ENCODE measurements at places on chromosomes 5 and 9.

DNA sequence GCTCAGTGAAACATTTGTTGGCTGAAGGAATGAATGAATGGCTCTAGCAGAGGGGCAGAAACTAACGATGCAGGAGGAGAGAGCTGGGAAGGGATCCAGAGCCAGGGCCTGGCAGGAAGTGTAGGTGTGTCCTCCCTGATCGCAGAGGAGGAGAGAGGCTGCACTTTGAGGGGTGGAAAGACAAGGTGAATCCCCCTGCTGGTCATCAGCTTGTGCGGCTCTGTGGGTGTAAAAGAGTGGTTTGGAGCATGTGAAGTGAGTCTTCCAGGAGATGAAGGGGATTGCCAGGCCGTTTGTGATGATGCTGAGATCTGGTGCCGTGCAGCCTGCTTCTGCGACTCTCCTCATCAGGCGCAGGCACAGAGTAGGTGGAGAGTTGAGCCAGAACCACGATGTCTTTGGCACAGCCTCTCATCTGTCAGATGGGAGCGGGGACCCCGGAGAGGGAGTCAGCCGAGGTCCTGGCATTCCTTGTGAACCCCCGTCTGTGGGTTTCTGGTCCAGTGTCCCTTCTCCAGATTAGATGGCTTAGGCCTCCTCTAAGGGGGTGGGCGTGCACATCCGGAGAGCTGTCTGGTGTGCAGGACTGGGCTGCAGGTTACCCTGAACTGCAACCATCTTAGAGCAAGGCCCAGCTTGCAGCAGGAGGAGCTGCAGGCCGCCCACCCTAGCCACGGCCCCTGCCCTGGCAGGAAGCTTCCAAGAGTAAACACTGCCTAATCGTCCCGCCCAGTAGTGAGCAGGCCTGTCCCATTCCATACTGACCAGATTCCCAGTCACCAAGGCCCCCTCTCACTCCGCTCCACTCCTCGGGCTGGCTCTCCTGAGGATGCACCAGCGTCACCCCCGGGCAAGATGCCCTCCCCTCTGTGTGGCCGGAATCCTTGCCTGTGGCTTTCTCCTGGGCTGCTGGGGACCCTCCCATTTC is at the start of gene ADAMTS13:
Gene ADAMTS13, plus strand, starts transcription at position 753 of the 928 bp plus-strand sequence. Its CDS starts 77 bp downstream, at position 830.
- no peak for DNase-seq

GRCh38 chr5:8481007-8481406 is 612.1 kb downstream of the MTRR start:
- no peak for DNase-seq

DNA sequence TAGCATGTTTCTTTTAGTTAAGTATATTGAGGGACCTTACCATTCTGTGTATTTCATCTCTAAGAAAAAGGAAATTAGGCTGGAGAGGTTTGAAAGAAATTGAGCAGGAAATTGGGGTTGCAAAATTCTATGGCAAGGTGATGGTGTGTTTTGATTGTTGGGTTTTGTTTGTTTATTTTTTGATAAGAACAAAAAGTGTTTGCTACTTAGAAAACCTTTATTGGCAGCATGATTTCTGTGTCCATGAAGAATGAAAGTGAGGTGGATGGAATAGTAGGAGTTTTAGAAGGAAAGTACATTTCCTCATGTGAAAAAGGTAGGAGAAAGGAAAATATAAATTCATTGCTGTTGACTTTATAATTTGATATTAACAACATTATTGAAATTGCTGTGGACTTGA is 167.1 kb downstream of the CD180 start:
- no peak for DNase-seq

GRCh38 chr9:135971892-135972291 is 10.7 kb upstream of the UBAC1 start:
- no peak for DNase-seq

DNA sequence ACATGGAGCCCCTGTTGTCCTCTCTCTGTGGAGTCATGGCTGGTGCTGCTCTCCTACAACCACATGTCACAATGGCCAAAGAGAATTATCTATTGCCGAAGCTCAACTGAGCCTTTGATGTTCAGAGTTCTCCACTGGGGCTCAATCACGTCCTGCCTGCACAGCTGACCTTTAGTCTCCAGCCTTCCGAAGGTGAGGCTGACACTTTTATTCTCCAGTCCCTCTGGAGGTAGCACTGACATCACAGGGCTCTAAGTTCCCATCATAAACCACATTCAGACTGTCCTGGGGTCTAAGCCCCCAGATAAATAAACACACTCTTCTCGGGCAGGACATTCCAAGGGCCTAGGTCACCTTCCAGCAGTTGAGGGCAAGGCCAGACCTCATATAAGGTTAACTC is 23.4 kb downstream of the ADCY2 start:
- DNase-seq: no peak

DNA sequence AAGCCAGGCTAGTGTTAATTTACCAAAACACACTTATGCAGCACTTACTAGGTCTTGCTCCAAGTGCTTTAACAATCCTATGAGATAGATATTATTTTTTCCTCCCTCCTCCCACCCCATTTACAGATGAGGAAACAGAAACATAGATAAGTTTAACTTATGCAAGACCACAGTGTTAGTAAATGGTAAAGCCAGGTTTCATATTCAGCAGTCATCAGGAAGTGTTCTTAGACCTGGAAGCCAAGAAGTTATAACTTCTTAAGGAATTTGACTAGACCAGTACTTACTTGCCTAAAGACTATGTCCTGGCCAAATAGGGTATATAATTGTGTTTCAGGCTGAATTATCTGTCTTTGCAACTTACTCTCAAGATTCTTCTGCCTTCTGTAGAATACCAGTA is 15.9 kb downstream of the ABHD17B start:
- DNase-seq: no peak

- peak; percentile 59 for DNase-seq
These were observed 399 bp upstream of the FBN2 start for GRCh38 chr5:128538250-128539037.

DNA sequence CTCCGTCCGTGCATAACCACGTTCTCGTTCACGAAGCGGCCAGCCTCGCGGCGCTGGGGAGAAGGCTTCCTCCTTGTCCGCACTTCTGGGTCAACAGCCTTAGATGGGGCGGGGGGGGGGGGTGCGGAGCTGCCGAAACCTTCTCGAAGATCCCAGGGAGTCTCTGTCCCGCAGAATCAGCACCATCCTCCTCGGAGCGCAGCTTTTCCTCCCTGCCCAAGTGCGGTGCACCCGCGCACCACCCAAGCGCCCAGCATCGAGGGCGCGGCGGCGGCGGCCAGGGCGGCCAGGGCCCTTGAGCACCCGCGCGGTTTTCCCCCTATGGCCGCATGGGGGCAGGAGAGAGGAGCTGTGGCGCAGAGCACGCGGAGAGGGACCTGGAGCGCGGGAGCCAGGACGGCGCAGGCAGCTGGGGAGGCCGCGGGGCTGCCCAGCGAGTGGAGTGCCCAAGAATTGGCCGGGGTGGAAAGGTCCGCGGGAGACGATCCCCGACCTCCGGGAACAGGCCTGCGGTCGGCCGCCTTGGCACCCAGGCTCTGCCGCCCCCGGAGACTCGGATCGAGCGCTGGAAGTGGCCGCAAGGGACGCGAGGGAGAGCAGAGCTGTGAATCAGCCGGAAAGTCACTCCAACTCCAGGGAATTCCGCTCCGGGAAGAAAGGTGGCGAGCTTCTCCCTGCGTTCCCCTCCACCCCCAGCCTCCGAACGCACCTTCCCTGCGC is 43.1 kb downstream of the TMEM174 start:
- no peak for DNase-seq

DNA sequence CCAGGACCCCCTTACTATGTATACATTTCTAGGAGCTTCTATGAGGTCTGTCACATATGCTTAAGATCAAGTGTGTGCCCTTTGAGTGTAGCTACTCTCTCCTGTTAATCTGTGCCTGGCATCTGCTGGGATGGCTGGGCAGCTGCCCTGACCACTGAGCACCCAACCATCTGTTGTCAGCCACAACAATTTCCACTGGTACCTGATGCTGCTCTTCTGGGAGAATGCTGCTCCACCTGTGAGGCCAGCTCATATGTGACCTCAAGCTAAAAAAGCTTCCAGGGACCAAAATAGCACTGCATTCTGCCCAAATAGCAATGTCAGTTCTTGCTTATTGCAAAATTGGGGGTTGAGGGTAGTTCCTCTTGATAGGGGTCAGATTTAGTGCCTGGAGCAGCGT is 595.6 kb downstream of the RAB3C start:
- DNase-seq: no peak

- DNase-seq: no peak
These were observed 25.2 kb downstream of the TGFBR1 start for GRCh38 chr9:99130069-99130468.

- DNase-seq: no peak
These were observed 21.8 kb downstream of the ELOVL7 start for GRCh38 chr5:60822285-60822556.

DNA sequence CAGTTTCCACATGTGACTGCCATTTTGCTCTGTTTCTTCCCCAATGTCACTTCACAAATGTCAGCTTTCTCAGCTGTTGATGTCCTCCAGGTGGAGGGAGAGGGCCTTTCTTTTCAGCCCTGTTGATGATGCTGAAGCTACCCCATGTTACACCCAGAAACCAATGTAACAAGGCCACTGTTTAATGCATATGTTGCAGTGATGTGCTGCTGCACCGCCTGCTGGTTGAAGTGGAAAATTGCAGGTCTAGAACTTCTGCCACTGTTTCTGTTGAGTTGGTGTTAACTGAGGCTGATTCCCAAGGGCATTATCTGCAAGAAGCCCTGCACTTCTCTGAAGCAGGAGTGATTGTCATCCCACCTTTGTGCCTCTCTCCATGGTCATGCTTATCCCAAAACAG is 428.4 kb downstream of the KDM4C start:
- DNase-seq: no peak

DNA sequence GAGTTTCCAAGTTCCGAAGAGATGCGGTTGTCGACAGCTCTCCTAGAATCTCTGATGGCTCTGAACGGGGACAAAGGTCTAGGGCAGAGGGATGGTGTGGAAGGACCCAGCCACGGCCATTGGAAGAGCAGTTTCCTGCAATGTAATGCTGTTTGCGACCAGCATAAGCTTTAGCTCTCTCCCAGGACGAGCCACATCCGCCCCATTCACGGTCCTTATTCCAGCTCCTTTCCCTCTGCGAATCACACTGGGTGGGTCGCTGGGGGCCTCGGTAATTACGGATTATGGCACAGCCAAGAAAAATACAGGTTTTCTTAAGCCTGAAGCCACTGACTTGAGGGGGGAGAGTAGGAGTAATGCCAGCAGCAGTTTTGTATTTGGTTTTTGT is 22.7 kb downstream of the ANXA2R start:
- DNase-seq: no peak

DNA sequence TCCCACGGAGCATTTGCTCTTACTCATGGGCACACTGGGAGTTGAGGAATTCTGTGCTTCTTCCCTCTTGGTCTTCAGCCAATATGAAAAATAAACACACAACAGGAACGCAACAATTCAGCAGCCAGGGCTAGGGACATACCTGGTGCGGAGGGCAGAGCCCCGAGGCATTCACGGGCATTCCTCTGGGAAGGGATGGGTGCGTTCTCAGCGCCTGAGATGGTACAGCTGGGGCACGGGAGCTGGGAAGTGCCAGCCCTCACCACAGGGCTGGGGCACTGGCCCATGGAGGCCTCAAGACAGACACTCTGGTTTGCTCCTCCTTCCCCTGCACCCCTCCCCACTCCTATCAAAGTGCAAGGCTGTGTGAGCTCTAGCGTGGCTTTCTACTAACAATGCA is 2.1 kb downstream of the SLC6A3 start:
- no peak for DNase-seq

- no peak for DNase-seq
These were observed 17.9 kb downstream of the HSD17B4 start for GRCh38 chr5:119470105-119470763.

DNA sequence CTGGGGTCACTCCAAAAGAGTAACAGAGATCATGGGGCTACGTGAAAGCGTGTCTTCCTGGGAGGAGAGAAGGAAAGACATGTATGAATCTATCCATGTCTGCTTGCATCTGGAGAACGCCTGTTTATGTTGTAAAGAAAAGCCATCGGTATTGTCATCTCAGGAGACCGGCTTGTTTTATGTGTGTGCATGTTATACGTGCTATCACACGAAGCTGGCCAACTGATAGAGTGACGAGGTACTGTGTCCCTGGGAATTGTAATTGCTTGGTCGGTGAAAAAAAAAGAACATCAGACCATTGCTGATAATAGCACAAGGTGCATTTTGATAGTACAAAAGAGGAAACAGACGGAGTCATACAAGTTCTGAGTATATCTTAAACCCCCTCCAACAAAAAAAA is 370 bp upstream of the CDH6 start:
- DNase-seq: no peak

DNA sequence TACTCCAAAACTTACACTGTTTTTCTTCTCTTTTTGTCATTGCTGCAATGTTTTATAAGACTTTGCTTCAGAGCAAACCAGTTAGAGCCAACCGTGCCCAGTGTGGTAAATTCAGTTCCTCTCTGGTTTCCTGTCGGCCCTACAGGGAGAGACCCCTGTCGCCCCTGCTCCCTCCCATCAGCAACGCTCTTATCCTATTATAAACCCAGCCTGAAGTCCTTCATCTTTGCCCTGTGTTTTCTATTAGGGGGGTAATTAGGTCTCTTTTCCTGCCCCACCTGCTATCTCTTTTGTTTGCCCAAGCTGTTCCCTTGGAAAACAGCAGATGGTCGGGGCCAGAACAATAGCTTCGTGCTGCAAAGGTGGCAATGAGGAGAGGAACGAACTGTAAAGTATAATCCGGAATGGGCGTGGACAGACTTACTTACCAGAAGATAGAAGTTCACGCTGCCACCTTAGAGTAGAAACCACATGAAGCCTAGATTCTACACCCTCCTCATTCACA is 21.4 kb upstream of the OTULINL start:
- no peak for DNase-seq

GRCh38 chr9:106074006-106074405 is 379.7 kb downstream of the TMEM38B start:
- no peak for DNase-seq

DNA sequence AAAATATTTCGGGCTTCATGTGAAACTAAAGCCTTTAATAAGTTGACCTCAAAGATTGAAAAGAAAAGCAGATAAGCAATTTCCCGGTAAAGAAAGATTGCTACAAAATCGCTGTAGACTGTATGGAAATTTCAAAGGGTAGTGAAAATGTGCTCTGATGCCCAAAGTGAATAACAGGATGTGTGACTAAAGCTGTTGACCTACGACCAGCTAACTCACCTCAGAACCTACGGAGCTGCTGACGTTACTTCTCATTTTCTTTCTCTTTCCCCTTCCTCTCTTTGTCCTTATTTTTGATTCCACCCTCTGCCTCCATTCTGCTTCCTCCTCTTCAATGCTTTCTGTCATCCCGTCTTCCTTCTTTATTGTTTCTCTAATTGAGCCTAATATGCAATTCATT is 103.2 kb downstream of the PDE4D start:
- DNase-seq: no peak

- no peak for DNase-seq
These were observed 20.0 kb downstream of the APC start for GRCh38 chr5:112757468-112758208.

- DNase-seq: no peak
These were observed 232.1 kb downstream of the FBXO4 start for GRCh38 chr5:42157215-42157614.

Measured in non-pigmented ciliary epithelial cell (primary cell).